ENCODE measurements at places on chromosomes 11 and 22.

DNA sequence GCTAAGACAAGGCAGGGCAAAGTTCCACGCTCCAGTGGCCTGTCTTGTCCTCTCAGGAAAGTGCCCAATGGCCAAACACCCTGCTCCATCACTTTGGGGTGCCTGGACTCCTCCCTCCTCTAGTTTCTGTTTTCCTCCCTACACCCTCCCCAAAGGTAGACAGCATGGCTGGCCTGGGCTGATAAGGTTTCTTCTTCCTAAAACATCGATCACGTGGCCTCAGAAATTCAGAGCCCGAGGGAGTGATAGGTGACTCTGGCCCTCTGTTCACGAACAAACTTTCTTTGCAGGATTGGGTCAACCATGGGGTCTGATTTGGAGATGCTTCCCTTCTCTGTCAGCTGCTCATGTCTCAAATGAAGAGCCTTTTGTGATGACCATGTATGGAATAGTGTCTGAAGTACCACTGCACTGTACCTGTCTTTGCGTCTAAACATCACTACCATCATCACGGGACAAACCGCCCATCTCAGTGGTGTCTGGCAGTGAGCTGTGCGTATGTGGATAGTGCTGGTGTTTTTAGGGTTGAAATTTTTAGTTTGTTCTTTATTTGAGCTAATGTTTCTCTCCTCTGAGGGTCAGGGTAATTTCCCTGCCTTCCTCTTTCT lies 6.1 kb downstream of the MICAL2 start:
- DNase-seq: no peak

GRCh38 chr22:48181263-48181955 lies 1419.0 kb downstream of the TBC1D22A start:
- DNase-seq: no peak

DNA sequence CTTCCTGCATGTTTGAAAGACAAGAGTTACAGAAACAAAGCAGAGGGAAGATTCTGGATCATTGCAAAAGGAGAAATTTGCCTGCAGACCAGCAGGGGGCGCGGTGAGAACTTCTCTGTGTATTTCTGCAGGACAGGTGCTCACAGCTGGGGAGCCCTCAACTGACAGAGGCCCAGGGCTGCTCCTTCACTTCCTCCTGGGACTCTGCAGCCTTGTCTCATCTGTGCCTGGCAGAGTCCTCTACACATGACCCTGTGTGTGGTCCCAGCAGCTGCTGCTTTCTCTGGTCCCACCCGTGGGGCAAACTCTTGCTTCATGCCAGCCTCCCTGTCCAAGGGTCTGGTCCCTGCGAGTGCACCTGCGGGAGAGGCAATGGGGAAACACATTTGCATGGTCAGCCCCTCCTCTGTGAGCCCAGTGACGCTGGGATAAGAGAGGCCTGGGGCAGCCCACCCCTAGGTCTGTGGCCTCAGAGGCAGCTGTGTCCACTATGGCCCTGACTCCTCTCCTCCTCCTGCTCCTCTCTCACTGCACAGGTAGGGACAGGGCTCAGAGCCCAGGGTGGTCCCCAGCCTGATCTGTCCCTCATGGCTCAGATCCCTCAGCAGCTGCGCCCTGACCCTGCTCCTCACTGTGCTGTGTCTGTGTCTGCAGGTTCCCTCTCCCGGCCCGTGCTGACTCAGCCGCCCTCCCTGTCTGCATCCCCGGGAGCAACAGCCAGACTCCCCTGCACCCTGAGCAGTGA lies 43.2 kb upstream of the VPREB1 start:
- DNase-seq: no peak

DNA sequence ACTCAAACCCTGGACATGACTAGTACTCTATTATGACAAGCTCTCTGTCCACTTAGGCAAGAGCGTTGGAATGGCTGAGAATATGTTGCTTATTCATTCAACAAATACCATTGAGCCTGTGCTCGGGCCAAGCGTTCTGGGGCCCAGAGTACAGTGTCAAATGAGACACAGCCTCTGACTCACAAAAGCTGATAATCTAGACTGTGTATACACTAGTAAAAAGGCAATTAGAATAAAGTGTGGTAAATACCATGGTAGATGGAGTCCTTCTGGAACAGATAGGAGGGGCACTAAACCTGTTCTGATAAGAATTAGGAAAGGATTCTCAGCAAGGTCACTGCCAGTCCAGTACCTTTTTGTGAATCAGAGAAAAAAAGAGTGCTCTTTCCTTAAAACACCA lies 24.7 kb downstream of the KCNE3 start:
- no peak for DNase-seq

GRCh38 chr11:10499452-10499851 lies 41.5 kb downstream of the RNF141 start:
- DNase-seq: no peak

DNA sequence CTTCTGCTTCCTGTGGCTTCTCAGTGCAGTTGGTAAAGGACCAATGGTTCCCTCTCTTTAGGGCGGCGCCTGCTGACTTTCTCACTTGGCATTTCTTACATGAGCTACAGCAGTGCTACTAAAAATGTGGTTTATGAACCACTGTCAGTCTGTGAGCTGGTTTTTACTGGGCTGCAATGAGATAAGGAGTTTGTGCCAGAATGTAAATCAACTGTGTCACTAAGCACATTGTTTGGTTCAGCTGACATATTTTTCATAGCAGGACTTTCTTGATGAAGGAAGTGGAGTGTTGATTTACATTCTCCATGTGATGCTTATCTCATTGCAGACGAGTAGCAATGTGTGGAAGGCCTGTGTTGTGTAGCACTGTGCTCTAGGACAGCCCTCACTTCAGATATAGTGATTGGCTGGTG lies 463.3 kb downstream of the SOX6 start:
- DNase-seq: no peak

DNA sequence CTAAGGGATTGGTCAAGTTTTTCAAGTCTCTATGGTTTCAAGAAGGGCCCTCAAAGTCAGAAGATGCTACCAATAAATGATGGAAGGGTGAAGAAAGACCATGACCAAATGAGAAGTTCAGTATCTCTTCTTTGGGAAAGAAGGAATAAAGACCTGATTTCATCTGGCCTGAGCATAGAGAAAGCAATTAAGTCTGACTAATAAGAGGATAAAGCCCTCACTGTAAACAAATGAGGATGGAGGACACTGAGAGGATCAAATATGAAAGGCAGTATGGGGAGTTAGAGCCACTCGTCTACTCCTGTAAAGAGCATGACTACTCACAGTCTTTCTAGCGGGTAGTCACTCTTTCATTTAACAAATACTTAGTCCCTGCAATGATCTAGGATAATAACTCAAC lies 44.6 kb downstream of the FAM168A start:
- no peak for DNase-seq

GRCh38 chr11:1906181-1906580 lies 13.3 kb upstream of the TNNT3 start:
- no peak for DNase-seq

DNA sequence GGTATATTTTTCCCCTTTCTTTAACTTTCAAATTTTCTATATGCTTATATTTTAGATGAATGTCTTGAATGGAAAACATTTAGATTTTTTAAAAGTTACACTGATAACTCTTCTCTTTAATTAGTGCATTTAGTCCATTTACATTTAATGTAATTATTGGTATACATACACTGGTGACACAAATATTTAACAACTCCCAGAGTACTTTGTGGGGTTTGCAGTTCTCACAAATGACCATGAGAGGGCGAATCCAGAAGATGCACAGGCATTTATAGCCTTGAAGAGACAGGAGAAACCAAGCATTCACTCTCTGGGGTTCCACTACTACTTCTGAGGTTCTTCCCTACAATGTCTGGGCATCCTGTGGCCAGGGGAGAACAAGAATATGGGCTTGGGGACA lies 125.1 kb downstream of the TIMP3 start:
- no peak for DNase-seq

DNA sequence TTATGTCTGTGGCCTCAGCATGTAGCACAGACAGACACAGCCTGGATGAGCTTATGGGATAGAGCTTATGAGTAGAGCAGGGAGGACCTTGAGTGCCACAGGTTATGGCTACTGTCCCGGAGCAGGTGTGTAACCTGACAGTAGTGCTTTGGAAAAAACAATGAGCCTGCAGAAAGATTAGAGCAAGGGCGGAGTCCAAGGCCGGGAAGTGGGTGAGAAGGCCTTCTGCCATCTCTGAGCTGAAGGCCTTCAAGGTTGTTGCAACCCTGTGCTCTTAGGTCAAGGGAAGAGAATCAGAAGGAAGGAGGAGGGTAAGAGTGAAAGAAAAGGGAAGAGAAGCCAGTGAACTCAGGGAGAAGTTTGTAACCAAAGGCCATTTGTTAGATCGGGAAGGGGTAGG lies 3.9 kb upstream of the TAGLN start:
- no peak for DNase-seq

DNA sequence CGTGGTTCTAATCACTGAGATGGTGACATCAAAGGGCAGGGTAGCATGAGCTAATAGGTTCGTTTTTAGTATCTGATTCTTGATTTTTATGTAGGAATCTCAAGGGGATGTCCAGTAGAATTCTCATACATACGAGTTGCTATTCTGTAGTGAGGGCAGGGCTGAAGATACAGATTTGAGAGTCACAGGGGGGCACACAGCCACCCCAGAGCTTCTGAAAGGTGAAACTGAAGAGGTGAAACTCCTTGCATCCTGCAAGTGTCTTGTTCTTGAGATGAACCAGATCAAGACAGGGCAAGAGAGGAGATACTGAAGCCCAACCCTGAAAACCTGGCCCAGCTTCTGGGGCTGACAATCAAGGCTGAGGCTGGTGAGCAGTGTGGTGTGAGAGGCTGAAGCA lies 35.6 kb upstream of the TMEM123 start:
- DNase-seq: no peak

DNA sequence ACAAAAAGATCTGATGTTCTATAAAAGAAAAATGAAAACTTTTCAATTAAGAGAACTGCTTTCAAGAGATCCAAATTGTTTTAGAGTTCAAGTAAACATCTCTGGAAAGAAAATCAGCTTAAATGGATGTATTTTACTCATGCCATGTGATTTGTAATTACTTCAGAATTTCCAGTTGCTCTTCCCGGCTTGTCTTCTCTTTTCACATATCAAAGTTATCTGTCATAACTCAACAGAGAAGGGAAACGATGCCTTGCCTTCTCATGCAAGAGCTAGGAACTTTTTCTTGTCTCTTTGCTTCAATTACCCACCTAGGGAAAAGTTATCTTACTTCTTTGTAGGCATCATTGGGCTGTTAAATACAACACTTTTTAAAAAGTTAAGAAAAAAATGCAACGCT lies 255.2 kb upstream of the POU2AF2 start:
- no peak for DNase-seq

GRCh38 chr22:26798462-26799065 lies 141.2 kb downstream of the MIAT start:
- no peak for DNase-seq

GRCh38 chr11:128289048-128289447 lies 298.3 kb downstream of the ETS1 start:
- DNase-seq: no peak

GRCh38 chr11:119218141-119218878 lies 12.2 kb downstream of the CBL start:
- no peak for DNase-seq

GRCh38 chr22:37021041-37021440 lies 1.5 kb downstream of the MPST start:
- DNase-seq: no peak

GRCh38 chr11:61539006-61539405 lies 30.5 kb downstream of the LRRC10B start:
- no peak for DNase-seq

- no peak for DNase-seq
Observed at GRCh38 chr11:128581561-128582272, 5.6 kb downstream of the ETS1 start.

DNA sequence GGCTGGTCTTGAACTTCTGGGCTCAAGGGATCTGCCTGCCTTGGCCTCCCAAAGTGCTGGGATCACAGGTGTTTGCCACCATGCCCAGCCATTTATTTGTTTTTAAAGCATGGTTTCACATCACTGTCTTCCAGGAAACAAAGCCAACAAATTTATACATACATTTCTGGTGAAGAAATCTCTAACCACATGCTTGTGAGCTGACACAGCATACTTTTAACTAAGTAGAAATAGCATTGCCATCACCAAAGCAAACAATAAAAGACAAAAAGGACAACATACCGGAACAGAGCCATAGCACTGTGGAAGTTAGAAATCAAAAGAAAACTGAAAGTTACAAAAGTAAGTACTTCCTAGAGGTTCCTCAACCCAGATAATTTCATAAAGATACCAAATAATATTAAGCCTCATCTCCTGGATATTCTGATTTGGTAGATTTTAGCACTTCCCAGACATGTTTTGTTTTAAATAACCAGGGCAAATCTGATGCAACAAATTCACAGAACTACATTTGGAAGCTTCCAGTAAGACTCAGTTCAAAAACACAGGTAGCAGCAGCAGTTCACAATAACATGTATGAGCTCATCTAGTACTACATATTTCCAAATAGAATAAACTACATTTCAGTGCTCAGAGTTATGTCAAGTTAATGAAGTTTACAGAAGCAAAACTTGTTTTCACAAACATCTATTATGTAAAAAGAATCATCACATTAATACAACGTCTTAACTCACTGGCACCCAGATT lies 70.6 kb downstream of the RRAS2 start:
- DNase-seq: no peak

All from hypothalamus (tissue), 51 donors.